ENCODE measurements at places on chromosomes 16 and 17. TPM values are rescaled to one million over a fixed set of nuclear protein-coding genes. Genes with fewer than 3 reads are reported as not detected.

DNA sequence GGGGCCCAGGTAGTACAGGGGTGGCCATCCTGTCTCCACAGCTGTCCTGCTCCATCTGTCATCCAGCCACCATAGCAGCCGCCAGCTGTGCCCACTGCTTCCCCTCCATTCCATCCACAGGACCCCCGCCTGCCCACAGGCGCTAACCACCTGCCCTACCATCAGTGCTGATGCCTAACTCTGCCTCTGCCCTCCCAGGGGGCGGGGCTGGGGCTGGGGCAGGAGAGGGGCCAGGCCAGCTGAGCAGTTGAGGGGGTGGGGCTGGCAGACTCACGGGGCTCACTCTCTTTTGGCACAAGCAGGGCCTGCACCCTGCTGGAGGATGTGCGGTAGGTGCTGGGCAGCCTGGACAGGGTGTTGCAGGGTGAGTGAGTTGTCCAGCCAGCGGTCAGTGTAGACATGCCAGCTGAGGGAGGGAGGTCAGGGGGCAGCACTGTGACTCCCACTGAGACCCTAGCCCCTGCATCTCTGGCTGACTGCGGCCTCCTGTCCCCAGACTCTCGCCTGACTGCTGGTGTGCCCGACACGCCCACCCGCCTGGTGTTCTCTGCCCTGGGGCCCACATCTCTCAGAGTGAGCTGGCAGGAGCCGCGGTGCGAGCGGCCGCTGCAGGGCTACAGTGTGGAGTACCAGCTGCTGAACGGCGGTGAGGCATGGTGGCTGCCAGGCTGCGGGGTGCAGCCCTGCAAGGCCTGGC is 9.6 kb downstream of the GALK1 start:
- DNase-seq: peak; percentile 47

Gene ABI3
- total RNA-seq: 3.1 TPM

Gene CLDN6
- 0.09 TPM for total RNA-seq

Gene OR3A2
- total RNA-seq: 0.04 TPM

- DNase-seq: peak; percentile 91
These were observed 2.2 kb upstream of the CDH5 start for GRCh38 chr16:66364117-66364958.

DNA sequence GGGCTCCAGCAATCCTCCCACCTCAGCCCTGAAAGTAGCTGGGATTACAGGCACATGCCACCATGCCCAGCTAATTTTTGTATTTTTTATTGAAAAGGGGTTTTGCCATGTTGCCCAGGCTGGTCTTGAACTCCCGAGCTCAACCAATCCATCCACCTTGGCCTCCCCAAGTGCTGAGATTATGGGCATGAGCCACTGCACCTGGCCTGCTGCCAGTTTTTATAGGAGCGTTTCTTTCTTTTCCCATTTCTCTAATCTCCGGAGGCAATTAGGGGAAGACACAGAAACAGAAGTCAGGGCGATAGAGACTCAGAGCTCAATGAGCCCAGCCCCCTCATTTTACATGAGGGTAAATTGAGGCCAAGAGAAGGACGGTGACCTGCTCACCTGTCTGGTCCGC is 10.4 kb downstream of the MGAT5B start:
- no peak for DNase-seq

Gene PKMYT1
- total RNA-seq: 3.6 TPM

Gene APOBR
- 0.18 TPM for total RNA-seq

DNA sequence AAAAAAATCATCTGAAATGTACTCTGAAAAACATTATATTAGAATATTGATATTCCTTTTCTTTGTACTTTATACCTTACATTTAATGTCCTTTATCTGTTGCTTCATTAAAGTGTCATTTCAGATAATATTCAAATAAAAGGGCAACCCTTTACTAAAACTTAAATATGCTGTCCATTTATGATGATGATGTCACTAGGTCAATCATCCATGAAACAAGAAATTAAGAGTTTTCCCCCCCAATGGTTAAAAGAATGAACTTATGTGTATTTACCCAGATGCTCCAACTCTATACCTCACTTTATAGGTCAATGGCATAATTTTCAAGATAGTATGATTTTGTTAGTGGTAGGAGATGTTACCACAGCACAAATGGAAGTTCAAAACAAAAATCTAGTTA is 15.3 kb downstream of the APPBP2 start:
- no peak for DNase-seq

Gene DDX42
- 61.8 TPM for total RNA-seq

GRCh38 chr16:65908568-65908967 is 457.9 kb upstream of the CDH5 start:
- no peak for DNase-seq

Gene FADS6
- not detected for total RNA-seq

DNA sequence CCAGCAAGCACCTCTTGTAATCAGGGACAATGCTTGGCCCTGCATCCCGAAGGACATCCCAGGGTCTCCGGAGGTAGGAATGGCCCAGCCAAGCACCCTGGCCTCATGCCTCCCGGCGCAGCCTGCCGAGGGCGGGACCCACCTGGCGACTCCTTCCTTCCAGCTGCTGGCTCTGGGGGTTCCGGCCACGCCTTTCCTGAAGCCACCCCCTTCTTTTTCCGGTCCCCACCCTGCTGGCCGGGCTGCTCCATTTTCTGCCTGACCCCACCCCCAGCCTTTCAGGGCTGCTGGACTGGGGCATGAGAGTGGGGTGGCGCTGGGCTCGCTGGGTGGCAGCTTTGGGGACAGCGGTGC is 22.5 kb upstream of the CIBAR2 start:
- DNase-seq: no peak

DNA sequence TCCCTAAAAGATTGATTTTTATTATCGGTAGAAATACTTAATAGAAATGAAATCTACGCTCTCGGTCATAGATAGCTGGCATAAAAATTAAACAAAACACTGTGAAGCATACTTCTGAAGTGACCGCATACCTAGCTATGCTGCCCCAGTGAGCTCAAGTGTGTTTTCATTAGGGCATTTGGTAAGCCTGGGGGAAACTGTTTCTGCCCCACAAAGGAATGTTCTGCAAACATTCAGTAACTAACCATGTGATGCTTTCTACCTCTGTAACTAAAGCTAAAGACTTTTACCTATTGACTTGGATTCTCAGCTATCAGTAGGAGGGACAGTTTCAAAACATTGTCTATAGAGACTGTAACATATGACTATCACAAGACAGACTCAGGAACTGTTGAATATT is 93.5 kb upstream of the HSBP1 start:
- no peak for DNase-seq

- DNase-seq: no peak
These were observed 15.1 kb downstream of the ZC3H18 start for GRCh38 chr16:88585269-88585668.

Gene OR1F1
- total RNA-seq: not detected

DNA sequence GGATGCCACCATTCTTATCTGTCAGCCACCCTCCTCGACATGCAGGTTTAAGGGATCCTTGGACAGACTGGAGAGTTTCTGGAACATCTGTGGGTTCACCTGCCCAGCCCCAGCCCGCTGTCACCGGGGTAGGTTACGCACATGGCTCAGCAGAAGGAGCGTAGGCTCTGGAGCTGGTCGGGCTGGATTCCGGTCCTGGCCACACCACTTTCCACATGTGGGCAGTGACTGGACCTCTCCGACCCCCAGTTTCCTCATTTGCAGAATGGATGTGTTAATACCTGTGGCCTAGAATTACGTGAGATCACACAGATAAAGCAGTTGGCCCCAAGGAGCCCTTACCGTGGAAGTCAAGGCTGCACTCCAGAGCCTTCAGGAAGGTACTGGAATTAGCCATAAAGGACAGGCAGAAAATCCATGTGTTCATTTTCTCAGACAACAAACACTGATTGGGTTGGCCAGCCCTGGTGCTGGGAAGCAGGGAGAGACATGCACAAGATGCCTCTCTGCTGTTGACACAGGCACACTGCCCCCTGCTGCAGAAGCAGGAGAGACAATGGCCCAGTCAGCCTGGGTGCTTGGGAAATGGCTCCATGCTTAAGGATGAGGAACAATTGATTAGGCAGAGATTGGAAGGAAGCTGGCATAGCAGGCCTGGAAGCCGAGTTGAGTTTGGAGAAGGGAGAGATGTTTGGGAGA is 58.8 kb downstream of the SF3B3 start:
- DNase-seq: no peak

DNA sequence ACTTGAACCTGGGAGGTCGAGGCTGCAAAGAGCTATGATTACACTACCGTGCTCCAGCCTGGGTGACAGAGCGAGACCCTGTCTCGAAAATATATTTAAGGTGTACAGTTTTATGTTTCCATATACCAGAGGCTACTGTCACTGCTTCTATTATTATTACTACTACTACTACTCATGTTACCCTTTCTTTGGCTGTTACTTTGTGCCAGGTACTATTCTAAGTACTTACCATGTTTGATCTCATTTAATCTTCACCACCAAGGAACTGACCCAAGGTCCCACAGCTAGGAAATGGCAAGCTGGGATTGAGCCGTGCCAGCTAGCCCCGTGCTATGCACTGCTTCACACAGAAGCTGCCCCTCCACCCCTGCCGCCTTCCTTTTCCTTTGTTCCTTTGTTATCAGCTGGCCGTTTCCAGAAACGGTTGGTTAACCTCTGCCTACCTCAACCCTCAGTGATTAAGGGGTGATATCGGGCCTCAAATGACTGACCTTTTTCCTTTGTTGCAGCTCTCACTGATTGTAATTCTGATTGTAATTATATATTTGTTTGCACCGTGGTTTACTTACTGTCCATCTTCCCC is 78.4 kb downstream of the ABCC1 start:
- DNase-seq: no peak

- no peak for DNase-seq
These were observed 17.0 kb downstream of the N4BP1 start for GRCh38 chr16:48592839-48593429.

Gene KRTAP1-1
- not detected for total RNA-seq

Gene TP53TG3F
- total RNA-seq: not detected

GRCh38 chr16:72210072-72210471 is 38.1 kb upstream of the PMFBP1 start:
- DNase-seq: no peak

Gene CIAO3
- 18.3 TPM for total RNA-seq

- no peak for DNase-seq
These were observed 10.4 kb downstream of the ARRB2 start for GRCh38 chr17:4720787-4721186.

GRCh38 chr16:58654560-58655214 is 25.1 kb upstream of the CNOT1 start:
- no peak for DNase-seq

- peak; percentile 48 for DNase-seq
These were observed 10.8 kb upstream of the CBLN1 start for GRCh38 chr16:49292413-49292812.

Gene TMEM132E
- total RNA-seq: 0.80 TPM

DNA sequence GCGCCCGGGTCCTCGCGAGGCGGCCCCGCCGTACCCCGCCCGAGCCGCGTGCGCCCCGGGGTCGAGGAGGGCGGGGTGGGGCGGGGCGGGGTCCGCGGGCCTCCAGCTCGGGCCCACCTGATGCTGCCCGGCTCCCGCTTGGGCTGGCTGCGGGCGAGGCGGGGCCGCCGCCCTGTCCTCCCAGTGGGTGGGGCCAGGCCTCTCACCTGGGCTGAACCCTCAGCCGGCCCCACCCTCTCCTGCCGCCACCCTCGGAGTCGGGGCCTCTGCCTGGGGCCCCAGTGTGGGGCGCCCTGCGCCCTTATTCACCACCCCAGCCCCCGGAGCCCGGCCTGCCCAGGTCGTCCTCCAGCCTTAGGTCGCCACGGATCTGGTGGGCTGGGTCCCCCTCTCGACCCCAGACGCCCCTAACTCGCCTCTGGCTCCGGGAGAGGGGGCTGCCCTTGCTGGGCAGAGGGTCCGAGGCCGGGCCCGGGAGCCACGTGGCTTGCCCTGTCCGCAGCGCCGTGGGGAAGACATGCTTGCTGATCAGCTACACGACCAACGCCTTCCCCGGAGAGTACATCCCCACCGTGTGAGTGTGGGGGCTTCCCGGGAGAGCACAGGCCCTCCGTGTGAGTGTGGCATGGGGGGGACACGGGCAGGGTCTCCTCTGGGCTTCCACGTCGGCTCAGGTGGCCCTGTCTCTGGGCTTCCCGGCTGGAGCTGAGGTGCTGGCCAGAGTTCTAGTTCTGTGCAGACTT is 578 bp downstream of the RAC3 start:
- DNase-seq: no peak

GRCh38 chr16:78996790-78997189 is 603.7 kb downstream of the MAF start:
- peak; percentile 73 for DNase-seq

Gene KRTAP1-5
- not detected for total RNA-seq

- peak; percentile 75 for DNase-seq
These were observed 948 bp downstream of the UTP18 start for GRCh38 chr17:51261024-51261963.

DNA sequence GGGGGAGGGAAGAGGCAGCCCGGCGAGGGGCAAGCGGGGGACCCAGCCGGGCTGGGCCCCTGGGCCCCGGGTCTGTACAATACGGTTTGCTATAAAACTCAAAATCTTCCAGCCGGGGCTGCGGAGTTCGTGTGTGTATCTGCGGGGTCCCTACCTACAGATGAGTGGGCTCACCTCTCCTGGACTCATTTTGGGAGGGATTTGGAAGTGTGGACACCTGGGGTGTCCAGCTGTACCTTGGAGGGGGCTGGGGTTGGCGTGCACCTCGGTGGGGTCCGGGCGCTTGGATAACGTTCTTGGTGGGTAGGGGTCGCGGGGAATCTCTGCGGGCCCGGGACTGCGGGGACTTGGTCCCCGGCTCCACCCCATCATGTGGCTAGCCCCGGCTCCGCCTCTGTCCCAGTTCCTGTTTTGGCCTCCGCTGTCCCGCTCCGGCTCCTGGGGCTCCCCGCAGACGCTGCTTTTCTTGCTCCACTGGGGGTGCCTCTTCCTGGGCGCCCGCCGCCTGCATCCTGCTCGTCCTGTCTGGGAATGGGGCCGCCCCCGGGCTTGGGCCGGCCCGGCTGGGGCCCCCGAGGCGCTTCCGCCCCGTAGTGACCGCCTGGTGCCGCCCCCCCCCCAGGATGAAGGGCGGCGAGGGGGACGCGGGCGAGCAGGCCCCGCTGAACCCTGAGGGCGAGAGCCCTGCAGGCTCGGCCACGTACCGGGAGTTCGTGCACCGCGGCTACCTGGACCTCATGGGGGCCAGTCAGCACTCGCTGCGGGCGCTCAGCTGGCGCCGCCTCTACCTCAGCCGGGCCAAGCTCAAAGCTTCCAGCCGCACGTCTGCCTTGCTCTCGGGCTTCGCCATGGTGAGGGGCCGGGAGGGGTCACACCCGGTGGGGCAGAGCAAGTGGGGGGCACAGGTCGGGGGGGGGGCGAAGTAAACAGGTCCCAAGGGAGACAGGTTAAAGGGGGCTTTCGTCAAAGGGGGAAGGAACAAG is at the start of gene ORAI3:
Gene ORAI3 (plus strand): TSS at position 402 of the 983 bp plus-strand sequence. CDS start 222 bp downstream, at position 624.
- DNase-seq: peak; percentile 87

Gene SPATA2L
- total RNA-seq: 3.0 TPM

DNA sequence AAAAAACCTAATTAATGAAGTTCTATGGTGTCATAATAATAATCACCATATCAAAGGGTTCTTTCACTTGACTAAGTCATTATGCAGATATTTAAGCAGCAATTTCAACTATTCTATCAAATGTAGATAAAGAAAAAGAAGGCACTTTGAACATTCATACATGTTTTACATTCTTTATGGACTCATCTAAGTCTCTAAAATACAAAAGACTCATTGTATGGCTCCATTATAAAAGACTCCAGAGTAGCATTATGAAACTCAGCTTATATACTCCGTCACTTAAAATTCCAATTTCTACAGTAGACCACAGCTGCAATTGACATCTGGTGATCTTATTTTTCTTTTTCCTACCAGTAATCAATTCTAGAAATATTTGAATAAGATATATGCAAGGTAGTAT is 173.5 kb upstream of the KIF2B start:
- no peak for DNase-seq

All from muscle of leg (tissue), 16 donors.